ENCODE measurements at places on chromosomes 16 and 17.

- DNase-seq, result peak; percentile 71
Measured at GRCh38 chr17:17849845-17850373, 13.1 kb upstream of the SREBF1 start.

GRCh38 chr17:37295888-37296287 lies 79.9 kb upstream of the C17orf78 start:
- DNase-seq, result no peak

- no peak for DNase-seq
Measured at GRCh38 chr17:38434178-38434665, 6.0 kb downstream of the ARHGAP23 start.

DNA sequence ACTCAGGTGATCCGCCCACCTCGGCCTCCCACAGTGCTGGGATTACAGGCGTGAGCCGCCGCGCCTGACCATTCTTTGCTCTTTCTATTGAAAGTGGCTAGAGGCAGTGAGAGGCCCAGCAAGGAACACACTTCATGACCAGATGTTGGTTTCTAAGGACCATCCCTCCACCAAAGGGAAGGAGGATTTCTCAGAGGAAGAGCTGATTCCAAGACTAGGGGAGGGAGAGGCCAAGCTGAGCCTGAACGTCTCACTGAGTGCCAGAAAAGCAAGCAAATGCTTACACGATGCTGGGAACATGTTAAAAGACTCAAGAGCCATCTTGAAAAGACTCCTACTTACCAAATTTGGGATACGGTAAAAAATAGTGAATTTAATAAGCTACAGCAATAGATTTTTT lies 79.2 kb downstream of the MRM3 start:
- DNase-seq, result no peak

DNA sequence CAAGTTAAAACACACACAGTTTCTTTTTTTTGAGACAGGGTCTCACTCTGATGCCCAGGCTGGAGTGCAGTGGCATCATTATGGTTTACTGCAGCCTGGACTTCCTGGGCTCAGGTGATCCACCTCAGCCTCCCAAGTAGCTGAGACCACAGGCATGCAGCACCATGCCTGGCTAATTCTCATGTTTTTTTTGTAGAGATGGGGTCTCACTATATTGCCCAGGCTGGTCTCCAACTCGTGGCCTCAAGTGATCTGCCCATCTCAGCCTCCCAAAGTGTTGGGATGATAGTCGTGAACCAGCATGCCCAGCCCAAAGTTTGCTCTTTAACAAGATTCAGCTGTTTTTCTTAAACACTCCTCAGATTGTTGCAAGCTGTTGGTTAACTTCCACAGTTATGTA lies 39.0 kb downstream of the PRPSAP2 start:
- no peak for DNase-seq

- DNase-seq, result no peak
Measured at GRCh38 chr16:30352488-30353401, 2.4 kb downstream of the CD2BP2 start.

GRCh38 chr16:35414563-35414962 lies 1955.2 kb downstream of the TP53TG3F start:
- DNase-seq, result no peak

GRCh38 chr17:70344386-70345060 lies 175.2 kb downstream of the KCNJ2 start:
- DNase-seq, result peak; percentile 87

GRCh38 chr16:52078716-52079655 lies 468.0 kb downstream of the TOX3 start:
- DNase-seq, result no peak

- no peak for DNase-seq
Measured at GRCh38 chr16:73171380-73171779, 123.5 kb upstream of the ZFHX3 start.

Measured in inflammatory macrophage treated with lipopolysaccharide for 4 hours (primary cell).